ENCODE measurements at places on chromosomes 5 and 9.

- DNase-seq, result peak; percentile 84
These were observed at the start of gene AFF4 for GRCh38 chr5:132963171-132964104. TSS of gene AFF4 (minus strand) at chr5:132963634. CDS start at chr5:132937189, 26,445 bp downstream.

- DNase-seq, result no peak
These were observed 985 bp upstream of the LCN10 start for GRCh38 chr9:136743639-136744211.

DNA sequence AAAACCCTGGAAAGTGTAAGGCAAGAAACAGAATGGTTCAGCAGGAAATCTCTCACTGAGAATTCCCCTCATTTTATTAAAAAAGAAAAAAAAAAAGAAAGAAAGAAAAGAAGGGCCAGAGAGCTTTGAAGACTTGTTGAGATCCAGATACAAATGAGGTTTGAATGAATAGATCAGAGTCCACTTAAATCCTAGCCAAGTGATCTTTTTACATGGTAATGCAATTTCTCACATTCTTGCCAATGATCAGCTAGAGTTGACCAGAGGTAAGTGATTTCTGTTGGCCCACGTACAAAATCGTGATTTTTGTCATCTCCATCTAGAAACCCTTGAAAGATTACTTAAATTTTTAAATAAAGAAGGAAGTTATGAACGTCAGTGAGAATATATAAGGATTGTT is 261.5 kb upstream of the PCSK5 start:
- no peak for DNase-seq

GRCh38 chr5:141326088-141326854 is 4.0 kb upstream of the PCDHGA1 start:
- no peak for DNase-seq

- no peak for DNase-seq
These were observed 48.1 kb downstream of the GGTA1 start for GRCh38 chr9:121451586-121451985.

GRCh38 chr9:97571664-97572063 is 61.5 kb downstream of the TSTD2 start:
- DNase-seq, result no peak

Measured in NCI-H1048 (cell line).